ENCODE measurements at places on chromosomes 13 and 19. TPM values are rescaled to one million over a fixed set of nuclear protein-coding genes. Genes with fewer than 3 reads are reported as not detected.

NECTIN2 gene
- total RNA-seq = 64.4 TPM

PTH2 gene
- not detected for total RNA-seq

SLITRK5 gene
- total RNA-seq = 0.04 TPM

PRRG2 gene
- 13.2 TPM for total RNA-seq

KIR2DL4 gene
- total RNA-seq = not detected

TMTC4 gene
- 5.6 TPM for total RNA-seq

GSX1 gene
- total RNA-seq = not detected

LRG1 gene
- 24.9 TPM for total RNA-seq

S1PR5 gene
- total RNA-seq = 7.9 TPM
